ENCODE measurements at places on chromosomes 5 and 9.

DNA sequence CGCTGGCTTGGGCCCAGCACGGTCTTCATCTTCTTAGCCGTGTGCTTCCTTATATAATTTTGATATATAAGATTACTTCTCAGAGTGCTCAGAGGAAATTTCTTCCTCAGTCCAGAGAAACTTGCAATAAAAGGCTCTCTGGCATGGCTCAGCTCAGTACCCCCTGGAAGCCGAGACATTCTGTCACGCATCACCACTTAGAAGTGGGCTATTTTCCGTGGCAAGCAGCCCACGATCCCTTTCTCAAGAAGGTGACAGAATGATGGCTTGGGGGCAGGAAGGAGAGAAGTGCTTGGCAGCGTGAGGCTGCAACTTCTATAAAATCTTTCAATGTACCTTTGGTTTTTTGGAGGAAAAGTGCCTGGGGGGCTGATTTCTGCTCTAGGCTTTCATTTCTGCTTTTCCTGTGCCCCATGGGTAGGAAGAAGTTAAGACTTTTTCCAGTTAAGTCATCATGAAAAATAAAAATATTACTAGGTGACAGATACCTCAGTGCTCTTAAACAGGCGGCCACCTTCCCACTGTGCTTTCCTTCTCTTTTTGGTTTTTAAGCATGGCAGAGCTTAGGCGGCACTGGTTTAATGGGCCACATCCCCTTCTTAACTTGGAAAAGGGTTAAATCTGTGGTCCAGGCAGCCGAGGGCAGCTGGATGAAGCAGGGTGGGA lies 104.6 kb downstream of the MVB12B start:
- DNase-seq = no peak

GRCh38 chr5:8436924-8437323 lies 568.0 kb downstream of the MTRR start:
- no peak for DNase-seq

DNA sequence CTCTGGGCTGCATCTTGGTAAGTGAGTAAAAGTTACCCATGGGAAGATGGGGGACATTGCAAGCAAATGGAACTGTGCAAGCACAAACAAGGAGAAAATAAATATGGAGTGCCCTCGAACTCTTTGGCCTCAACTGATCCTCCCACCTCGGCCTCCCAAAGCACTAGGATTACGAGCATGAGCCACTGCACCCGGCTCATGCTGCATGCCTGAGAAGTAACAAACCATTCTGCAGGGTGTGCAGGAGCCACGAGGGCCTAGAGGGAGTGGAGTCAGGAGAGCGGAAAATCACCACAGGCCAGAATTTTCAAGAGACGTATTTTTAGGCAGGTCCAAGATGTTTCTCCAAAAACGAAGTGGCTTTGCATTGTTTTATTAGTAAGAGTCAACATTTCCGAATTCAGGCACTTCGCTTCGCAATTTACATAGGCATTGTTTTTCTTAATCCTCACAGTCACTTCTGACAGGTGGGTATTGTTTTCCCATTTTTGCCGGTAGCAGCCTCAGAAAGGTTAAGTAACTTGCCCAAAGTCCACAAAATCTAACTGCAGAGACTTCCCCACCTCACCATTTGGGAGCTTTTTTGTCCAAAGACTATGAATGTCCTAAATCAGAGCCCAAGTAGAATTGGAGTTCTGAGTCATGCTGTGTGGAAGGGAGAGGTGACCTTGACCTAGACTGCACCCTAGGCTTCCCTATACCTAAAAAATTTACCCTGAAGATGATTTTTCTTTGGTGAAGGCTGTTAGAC lies 230.2 kb downstream of the NR3C1 start:
- no peak for DNase-seq

DNA sequence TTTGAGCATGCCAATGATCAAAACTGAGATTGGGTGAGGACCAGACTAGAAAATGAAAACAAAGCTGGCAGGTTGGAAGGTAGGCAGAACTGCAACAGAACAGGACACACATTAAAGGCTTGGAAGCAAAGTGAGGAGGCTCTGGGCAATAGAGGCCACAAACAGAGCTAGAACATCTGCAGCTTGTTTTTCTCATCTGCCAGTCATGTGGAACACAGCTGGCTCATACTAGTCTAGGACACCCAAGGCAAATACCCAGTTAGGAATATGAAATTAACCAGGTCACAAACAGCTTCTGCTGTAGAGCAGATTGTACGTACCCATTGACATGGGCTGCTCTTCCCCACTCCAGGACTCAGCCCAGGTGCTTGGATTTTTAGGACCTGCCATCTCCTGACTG lies 61.7 kb downstream of the SPEF2 start:
- DNase-seq = no peak

- DNase-seq = no peak
These were observed 50.7 kb downstream of the MSX2 start for GRCh38 chr5:174775081-174775480.

DNA sequence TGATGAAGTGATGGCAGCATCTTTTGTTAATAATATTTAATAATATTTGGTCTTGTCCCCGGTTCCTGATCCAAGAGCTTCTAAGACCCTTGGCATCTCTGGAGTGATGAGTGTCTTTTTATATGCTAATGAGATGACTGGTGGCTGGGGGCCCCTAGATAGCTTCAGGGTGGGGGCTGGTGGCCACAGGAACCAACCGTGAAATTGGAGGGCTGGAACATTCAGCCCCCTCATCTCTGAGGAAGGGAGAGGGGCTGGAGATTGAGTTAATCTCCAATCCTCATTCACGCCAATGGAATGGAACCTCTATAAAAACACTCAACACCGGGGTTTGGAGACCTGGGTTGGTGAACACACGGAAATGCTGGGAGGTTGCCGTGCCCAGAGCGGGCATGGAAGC lies 78.2 kb upstream of the RAPGEF1 start:
- DNase-seq = no peak

DNA sequence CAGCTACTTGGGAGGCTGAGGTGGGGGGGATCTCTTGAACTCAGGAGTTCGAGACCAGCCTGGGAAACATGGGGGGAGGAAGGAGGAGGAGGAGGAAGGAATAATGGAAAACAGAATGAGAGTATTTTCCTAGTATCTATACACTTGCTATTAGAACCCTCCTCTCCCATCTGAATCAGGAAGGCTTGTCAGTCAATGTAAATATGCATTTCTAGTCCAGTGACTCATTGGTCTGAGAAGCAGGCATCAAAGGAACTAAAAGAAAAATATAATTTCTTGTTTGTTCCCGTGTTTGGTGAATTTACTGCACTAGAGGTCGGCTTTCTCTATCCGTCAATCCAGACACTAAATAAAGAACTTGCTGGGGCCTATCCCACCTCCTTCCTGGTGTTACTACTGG lies 88.6 kb downstream of the AGTPBP1 start:
- no peak for DNase-seq

GRCh38 chr9:30519756-30520155 lies 1864.7 kb upstream of the ACO1 start:
- DNase-seq = no peak

DNA sequence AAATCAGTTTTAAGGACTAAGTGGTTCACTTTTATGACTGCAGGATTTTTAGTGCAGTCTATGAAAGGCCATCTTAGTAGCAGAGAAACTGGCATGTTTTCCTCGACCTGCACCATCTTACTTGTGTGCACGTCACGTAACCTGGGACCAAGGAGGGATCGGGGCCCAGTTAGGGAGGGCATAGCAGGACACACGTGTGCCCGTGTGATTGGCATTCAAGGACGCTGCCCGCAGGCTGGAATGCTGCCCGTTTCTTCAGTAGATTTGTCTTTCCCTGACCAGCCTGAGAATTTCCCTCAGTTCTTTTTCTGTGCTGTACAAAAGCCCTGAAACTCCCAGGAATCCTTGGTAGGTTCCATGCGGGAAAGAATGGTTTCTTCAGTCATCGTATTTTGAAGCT lies 196.3 kb downstream of the TRIO start:
- DNase-seq = no peak

DNA sequence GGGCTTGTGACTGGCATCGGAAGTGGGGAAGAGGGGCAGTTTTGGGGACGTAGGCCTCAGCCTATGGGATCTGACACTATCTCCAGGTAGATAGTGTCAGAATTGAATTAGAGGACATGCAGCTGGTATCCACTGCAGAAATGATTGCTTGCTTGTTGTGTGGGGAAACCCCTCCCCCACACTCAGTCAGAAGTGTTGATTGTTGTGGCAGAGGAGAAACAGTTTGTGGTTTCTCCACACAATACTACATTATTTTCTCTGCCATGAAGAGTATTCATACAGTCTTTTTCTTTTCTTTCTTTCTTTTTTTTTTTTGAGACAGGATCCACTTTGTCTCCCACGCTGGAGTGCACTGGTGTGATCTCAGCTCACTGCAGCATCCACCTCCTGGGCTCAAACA lies 113.9 kb downstream of the ARRDC3 start:
- DNase-seq = no peak

DNA sequence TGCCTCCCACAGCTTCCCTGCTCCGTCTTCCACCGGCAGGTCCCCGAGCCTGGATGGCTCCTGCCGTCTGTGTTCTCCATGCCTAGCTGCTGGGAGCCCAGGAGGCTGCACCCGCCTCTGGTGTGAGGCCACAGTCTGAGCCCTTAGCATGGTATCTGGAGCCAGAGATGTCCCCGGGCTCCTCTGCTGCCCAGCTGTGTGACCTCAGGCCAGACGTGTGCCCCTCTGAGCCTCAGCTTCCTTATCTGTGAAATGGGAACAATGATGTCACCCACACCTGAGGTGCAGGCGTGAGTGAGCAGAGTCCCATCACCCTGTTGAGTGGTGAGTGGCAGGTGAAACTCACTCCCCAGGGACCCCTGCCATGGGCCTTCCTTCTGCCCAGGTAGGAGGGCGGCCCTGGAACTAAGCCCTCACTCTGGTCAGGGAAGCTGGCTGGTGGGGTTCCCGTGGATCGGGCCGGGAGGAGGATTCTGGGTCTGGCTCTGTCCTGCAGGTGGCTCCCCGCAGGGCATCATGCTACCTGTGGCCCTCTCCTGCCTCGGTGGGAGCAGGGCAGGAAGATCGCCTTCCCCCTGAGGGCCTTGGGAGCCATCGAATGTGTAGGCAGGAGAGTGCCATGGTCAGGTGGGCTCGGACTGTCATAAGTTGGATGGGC lies 239.0 kb downstream of the PBX3 start:
- no peak for DNase-seq

DNA sequence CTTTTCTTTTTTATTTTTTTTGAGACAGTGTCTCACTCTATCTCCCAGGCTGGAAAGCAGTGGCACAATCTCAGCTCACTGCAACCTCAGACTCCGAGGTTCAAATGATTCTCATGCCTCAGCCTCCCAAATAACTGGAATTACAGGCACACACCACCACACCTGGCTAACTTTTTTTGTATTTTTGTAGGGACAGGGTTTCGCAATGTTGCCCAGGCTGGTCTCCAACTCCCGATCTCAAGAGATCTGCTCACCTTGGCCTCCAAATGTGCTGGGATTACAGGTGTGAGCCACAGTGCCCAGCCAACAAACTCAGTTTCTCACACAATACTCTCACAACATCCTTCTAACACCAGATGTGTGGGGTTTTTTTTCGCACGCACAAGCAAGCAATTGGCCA lies 22.1 kb downstream of the AFF4 start:
- DNase-seq = no peak

- no peak for DNase-seq
These were observed 377.7 kb downstream of the PIK3R1 start for GRCh38 chr5:68593211-68593671.

- DNase-seq = no peak
These were observed 31.9 kb upstream of the C5orf24 start for GRCh38 chr5:134813827-134814226.

DNA sequence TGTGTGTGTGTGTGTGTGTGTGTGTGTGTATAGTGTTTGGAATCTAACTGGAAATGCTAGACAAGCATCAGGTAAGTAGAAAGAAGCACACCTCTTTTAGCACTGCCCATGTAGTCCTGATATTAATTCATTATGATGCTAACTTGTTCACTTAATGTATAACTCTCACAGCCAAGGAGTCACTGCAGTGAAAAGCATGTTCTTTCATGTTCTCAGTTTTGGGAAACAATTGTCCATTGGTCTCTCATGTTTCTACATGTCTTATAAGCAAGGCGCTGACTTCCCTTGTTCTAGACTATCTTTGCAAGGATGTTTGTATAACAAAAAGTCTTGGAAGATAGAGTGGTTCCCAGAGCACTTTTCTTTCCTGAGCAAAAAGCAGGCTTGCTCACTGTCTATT lies 148.8 kb upstream of the TNPO1 start:
- no peak for DNase-seq
